ENCODE measurements at places on chromosomes 1 and 21. TPM values are rescaled to one million over a fixed set of nuclear protein-coding genes. Genes with fewer than 3 reads are reported as not detected.

Gene KRTAP21-2
- not detected for total RNA-seq

DNA sequence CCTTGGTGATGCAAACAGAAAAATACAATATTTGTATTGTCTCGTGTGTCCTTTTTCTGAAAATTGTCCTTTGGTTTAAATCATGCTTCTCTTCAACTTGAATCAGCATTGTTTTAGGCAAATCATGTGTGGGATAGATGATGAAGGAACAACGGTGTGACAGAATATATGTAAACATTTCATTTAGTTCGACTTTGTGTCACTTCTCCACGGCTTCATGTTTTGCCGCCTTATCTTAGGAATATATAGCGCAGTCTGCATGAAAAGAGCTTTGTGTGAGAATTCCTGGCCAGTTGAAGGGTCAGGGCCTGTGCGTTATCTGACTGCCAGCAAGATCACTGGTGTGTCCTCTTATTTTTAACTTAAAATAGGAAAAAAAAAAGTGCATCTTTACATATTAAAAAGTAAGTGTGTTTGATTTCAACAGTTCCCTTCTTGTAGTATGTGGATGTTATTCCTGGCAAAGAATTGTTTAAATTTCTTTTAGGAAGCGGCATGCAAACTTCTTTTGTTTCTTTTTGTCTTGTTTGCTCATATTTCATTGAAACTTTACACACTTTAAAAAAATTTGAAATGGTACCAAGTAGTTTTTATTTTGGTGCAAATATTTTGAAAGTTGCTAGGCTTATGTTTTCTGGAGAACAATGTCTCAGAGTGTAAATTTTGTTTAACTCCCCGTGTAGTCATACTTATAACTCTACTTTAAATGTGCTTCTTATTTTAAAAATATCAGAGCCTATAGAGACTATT, 465.2 kb downstream of the USP25 start:
- DNase-seq = no peak

GRCh38 chr1:71593523-71593922, 512.7 kb upstream of the ZRANB2 start:
- DNase-seq = no peak

DNA sequence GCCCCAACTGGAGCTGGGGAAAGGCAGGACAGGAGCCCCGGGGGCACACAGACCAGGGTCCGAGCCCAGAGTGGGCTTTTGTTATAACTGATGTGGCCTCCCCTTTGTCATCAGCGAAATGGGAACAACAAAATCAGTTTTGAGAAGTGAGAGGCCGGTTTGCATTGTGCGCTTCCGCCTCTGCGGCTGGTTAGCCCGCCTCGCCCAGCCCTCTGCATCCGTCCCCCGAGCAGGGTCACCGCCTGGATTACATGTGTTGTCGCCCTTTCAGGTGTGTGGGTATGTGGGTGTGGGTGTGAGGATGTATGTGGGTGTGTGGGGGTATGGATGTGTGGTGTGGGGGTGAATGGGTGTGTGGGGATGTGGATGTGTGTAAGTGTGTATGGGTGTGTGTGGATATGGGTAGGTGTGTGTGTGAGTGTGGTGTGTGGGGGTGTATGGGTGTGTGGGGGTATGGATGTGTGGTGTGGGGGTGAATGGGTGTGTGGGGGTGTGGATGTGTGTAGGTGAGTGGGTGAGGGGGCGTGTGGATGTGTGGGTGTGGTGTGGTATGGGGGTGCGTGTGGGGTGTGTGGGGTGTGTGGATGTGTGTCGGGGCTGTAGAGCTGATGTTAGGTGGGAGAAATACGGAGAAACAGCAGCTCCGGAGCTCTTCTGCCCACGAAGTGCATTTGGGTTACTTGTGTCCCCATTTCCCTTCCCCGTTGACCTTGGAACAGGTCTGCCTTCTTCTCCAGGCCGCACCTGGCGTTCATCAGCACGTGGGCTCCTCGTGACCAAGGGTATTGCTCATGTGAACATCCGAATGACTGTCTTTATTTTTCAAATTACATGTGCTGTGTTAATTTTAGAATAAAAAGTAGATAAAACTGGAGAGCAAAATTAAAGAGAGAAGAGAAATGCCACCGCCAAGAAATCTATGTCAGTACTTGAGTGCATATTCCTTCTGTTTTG, 67.6 kb downstream of the FHAD1 start:
- no peak for DNase-seq

Gene ADAMTS1
- total RNA-seq = 406 TPM

Data from posterior vena cava (tissue), 2 donors.